Breast epithelium (tissue), 4 donors: ENCODE measurements at places on chromosomes 16 and 17.

DNA sequence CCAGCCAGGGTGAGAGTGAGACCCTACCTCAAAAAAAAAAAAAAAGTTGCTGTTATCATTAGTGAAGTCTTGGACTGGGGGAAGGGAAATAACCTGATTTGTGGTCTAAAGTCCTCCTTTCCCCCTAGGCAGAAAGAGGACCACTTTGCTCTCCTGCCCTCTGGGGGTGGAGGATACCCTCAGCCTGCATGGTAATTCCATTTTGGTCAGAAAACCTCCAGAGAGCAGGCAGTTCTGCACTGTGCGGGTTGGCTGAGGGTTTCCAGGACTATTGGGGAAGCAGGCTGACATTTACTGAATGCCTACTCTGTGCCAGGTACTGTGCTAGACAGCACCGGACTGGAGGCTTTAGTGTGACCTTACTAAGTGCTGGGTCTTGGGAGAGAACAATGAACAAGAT lies 2.6 kb downstream of the ADAP2 start:
- no peak for DNase-seq

GRCh38 chr16:85148931-85149330 lies 36.7 kb upstream of the CIBAR2 start:
- peak; percentile 80 for DNase-seq

DNA sequence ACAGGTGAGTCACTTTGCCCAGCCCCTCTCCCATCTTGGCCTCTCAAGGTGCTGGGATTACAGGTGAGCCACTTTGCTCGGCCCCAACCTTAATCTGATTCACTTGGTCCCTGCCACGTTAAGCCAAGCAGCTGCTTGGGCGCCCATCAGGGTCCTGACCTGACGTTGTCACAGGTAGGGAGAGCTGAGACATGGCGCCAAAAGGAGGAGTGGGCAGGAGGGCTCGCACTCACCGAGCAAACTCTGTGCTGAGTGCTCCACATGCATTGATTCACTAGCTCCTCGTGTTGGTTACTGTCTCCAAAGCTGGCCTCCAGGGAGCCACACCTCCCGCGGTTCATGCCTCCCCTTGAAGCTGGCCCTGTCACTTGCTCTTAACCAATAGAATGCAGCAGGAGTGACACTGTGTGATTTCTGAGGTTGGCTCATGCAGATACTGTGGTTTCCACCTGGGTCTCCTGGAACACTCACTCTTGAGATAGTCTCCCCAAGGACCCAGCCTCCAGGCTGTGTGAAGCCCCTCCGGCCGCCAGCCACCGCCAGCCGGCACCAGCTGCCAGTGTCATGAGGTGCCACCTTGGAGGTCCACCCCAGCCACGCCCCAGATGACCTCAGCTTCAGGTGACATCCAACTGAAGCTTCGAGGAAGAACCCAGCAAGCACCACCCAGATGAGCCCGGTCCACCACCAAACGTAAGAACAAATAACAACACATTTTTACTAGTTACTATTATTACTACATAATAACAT lies 223.0 kb downstream of the GSG1L start:
- no peak for DNase-seq

GRCh38 chr17:45735488-45735887 lies 48.6 kb upstream of the CRHR1 start:
- no peak for DNase-seq

GRCh38 chr16:75112734-75113491 lies 3.7 kb downstream of the LDHD start:
- no peak for DNase-seq

DNA sequence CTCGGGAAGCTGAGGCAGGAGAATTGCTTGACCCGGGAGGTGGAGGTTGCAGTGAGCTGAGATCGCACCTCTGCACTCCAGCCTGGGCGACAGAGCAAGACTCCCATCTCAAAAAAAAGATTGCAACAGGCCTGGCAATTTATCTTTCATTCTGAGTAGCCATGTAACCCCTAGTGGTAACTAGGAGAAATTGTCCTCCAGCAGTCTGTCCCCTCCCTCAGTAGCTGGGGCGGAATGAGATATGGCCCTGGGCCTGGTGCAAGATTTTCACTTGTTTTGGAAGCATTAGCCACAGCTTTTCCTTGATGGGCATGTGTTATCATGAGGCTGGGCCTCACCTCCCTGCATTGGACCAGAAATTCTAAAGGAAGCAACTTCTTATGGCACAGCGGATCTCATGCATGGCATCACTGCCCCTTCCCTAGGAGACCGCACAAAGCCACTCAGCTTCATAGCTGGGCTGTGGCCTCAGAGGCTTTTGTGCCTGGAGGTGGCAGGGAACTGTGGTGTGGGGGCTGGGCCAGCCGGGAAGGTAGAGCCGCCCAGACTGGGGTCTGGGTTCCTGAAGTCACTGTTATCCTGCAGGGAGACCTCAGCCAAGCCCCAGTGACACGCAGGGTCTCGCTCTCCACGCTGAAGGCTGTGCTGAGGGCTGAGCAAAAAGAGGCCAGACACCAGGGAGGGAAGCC lies 13.4 kb downstream of the NATD1 start:
- no peak for DNase-seq

DNA sequence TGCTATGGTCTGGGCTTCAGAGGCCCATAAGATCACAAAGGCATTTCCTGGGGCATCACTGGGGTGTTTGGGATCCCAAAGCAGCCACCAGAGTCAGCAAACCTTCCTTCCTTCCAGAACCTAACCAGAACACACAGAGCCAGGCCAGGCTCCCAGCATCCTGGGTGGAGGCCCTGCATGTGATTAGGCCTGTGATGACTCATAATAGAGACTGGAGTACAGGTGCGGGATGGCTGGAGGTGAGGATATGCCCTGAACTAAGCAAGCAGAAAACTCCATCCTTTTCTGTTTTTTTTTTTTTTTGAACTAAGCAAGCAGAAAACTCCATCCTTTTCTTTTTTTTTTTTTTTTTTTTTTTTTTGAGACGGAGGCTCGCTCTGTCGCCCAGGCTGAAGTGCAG lies 17.7 kb upstream of the GFOD2 start:
- DNase-seq, result no peak

- DNase-seq, result no peak
Observed at GRCh38 chr17:45438931-45439610, 6.4 kb upstream of the ARHGAP27 start.

- no peak for DNase-seq
Observed at GRCh38 chr16:84559311-84559932, 55.0 kb upstream of the MEAK7 start.
